ENCODE measurements at places on chromosomes 12 and 14.
A peak's percentile ranks its signal among the peaks of the same experiment; 100 is the strongest.

DNA sequence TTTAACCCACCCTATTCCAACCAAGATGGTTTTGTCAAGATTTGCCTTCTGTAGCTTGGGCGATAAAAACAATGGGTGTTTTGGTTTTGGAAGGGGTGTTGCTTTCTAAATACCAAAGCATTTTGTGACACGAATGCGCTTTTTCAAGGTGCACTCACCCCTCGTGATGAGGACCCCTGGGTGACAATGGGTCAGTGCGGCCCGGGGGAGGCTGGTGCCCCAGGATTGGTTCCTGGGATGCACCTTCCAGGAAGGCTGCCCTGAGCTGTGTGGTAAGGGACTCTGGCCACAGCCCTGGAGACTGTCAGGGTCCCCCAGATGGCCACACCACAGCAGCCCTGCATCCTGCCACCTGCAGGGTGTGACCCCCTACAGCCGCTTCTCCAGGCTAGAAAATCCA is 180.6 kb upstream of the MYL2 start:
- DNase-seq, result no peak

DNA sequence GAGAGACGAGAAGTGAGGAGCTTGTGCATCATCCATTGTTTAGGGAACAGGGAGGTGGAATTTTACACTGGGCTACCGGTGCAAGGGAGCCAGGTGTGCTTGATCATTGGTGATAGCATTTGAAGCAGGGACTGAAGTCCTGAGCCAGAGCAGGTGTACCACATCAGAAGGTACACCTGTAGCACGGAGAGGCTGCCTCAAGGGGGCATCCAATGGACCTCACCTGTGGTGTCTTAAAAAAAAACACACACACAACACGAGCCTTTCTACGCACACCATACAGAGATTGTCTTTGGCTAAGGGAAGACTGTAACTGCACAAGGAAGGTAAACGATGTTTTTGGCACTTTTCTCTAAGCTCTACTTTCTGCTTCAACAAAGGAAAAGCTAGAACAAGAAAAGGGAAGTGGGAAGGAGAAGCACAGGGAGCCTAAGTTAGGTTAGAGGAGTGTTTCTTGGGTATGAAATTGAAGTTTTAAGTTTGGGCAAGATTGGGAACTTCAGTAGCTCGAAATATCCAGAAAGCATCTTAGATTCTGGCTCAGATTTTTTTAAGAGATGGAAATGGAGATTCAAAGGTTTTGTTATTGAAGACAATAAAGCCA is 334.3 kb upstream of the FBXO33 start:
- DNase-seq, result no peak

DNA sequence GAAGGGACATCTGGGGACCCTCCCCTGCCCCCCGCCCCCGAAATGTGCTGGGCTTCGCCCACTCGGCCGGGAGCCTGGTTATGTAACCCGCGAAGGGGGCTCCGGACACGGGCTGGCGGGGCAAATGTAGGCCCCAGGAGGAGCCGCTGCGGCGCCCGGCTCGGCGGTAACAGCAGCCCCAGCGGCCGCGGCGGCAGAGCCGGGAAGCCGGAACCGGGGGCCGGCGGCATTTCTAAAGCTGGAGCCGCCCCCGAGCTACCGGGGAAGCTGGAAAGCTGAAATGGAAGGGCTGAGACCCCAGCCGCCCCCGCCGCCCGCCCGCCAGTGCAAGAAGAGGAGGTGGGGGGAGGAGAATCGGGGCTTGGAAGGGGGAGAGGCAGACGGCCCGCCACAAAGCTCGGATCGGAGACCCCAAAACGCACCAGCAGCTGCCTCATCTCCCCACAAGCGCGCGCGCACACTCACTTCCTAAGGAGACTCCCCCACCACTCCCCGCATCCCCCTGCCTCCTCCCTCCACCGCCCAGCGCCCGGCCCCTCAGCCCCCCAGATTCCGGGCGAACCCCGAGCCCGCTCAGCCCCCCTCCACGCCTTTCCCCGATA is 1.5 kb downstream of the KDM2B start:
- DNase-seq, result peak; percentile 32

GRCh38 chr12:46661110-46661845 is 164.5 kb downstream of the SLC38A4 start:
- DNase-seq, result peak; percentile 45

GRCh38 chr14:105582639-105583038 is 56.3 kb downstream of the TMEM121 start:
- no peak for DNase-seq

DNA sequence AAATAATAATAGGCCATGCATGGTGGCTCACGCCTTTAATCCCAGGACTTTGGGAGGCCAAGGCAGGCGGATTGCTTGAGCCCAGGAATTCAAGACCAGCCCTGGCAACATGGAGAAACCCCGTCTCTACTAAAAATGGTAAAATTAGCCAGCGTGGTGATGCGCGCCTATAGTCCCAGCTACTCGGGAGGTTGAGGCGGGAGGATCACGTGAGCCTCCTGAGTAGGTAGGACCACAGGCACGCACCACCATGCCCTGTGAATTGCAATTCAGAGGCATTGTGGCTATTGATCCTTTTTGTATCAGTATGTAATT is 2.3 kb downstream of the ARHGDIB start:
- no peak for DNase-seq

- no peak for DNase-seq
Measured at GRCh38 chr12:109934026-109934425, 34.0 kb downstream of the TCHP start.

DNA sequence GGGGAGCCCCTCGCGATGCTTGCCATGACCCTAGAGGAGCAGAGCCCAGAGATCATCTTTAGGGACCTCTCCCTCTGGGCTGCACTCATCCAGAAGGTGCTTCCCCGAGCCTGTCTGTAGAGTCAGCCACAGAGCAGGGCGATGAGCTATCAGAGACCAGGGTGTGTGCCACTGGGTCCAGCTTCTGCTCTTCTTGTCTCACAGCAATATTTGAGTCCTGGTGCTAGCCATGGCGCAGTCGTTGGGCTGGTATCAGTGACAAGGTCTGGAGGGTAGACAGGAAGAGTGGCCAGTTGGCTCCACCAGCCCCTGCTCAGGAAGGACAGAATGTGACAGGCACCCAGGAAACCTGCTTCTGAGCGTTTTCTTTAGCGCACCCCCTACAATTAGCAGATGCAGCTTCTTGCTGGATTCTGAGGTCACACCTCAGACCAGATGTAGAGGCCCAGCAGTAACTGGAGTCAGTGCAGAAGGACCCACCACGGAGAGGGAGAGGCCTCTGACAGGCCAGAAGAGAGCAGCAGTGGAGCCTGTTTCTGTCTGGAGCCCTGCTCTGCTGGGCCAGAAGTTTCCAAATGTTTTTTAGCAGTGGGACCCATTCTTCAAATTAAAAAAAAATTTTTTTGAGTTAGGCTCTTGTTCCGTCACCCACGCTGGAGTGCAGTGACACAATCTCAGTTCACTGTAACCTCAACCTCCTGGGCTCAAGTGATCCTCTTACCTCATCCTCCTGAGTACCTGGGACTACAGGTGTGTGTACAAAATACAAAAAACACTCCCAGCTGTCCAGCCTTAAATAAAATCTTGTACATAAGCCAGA is 23.7 kb downstream of the ANKRD9 start:
- DNase-seq, result no peak

- no peak for DNase-seq
Measured at GRCh38 chr12:101039848-101040531, 170.0 kb downstream of the SLC5A8 start.

GRCh38 chr12:78229591-78230101 is 399.0 kb downstream of the NAV3 start:
- no peak for DNase-seq

DNA sequence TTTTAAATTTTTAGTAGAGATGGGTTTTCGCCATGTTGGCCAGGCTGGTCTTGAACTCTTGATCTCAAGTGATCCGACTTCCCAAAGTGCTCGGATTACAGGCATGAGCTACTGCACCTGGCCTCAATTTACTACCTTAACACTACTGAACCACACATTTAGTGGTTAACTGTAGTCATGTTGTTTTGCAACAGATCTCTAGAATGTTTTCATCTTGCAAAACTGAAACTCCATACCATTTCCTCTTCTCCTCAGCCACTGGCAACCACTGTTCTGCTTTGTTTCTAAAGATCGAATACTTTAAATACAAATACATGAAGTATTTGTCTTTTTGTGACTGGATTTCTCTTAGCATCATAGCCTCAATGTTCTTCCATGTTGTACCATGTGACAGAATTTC is 15.4 kb upstream of the SMCO2 start:
- DNase-seq, result no peak

DNA sequence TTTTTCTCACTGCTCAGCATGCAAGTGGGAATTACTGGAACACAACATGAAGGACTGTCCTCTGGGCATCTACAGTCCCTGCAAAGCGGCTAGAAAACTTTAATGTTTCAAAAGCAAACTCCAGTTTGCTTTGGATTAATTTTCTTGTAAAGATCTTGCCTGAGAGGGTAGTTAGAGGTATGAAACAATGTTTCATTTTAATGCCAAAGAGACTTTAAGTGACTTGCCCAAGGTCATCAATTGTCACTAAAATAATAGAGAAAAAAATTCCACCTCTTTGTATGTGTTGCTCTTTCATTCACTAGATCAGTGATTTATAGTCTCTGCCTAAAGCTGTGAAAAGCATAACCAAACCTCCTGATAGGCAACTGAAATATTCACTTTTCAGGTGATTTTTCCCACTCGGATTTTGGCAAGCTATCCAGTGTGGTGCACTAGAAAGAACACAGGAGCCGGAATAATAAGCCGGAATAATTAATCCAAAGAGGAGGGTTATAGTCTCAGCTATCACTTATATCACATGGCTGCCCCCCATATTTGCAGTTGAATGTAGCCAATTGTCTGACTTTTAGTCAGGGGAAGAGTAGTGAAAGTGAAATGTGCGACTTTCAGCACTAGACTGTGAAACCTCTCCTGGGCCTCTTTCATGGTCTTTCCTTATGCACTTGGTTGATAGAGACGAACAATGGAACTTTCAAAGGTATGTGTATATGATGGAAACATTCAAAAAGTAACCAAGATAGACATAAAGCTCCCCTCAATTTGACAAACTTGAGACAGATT is 107.7 kb downstream of the SLC6A15 start:
- DNase-seq, result no peak

Measured in naive B cell (primary cell).